ENCODE measurements at places on chromosomes 2 and 18.

DNA sequence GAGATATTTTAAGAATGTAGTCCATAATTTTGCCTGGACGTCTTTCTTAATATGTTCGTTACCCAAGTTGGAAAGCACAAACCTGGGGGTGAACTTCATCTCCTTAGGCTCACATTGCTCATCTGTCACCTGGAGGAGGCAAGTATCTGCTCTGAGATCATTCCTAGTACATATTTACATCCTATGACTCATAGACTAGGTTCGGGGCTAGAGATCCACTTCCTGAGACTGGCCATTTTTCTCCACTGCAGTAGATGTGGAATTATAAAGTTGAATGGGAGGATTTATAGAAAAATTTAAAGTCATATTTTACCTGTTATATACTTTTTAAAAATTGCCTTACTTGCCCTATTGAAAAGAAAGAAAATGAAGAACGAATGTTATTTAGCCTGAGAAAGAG is 77.5 kb upstream of the PROKR1 start:
- no peak for DNase-seq

- no peak for DNase-seq
These were observed 56.9 kb upstream of the SEMA4C start for GRCh38 chr2:96926791-96927190.

DNA sequence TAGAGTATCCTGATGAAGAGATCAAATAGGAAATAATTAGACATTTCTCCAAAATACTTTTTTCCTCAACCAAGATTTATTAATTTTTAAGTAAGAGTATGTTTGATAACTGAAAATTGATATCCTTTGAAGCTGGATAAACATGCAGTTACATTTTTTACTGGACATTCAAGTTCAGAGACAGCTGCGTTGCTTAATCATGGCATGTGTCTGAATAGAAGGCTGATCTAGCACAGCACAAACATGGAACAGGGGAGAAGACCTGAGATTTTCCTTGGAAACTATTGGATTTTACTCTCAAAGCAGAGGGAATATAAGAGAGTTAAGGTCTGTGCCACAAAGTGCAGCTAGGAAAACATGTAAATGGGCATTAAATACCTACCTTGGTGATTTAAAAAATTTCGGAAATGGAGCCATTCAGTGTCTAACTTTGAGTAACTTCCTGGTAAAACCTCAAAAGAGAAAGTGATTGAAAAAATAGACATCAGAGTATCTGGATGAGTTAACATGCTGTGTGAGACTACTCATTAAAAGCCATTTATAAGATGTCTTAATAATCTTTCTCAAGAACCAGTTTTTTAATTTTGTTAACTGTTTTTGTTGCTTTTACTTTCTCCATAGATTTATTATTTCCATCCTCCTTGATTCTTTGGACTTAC is 31.8 kb downstream of the CRIM1 start:
- DNase-seq: no peak

GRCh38 chr18:77001979-77002378 is 130.6 kb downstream of the MBP start:
- DNase-seq: no peak

DNA sequence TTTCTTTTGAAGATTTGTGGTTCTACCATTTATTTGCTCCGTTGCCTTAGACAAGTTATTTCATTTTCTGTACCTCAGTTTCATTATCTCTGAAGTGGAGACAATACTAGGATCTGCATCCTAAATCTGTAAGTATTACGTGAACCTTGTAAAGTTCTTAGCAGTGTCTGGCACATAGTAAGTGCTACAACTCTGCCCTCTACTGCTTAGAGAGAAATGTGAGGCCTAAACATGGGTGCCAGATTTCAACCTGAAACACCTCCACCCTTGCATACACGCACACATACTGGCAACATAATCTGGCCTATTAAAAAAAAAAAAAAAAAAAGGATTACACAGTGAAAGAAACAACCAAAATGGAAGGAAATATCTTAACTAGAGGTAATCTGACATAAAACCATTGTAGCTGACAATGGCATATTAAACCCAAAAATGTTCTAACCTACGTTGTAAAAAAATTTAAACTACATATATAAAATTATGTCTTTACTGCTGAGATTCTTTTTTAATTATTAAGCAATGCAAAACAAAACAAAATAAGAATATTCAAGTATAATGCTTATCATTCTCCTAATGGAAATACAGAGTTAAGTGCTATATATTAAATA is 132.6 kb downstream of the MAP2 start:
- no peak for DNase-seq

GRCh38 chr18:9710037-9710436 is 1.9 kb downstream of the RAB31 start:
- DNase-seq: no peak

DNA sequence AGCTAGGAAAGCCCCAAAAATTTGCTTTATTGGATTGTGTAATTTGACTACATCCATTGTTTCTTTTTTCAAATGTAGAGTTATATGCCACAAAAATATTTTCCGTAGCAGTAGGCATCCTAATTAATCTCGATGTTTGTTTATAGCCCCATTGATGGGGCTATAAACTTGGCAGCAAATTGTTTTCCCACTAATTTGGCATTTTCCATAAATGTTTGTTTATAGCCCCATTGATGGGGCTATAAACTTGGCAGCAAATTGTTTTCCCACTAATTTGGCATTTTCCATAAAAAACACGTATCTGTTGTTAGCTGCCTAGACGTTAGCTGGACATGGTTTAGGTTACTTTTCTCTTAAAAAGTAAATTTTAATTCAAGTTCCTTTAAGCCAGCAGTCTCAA is 23.8 kb downstream of the MSH2 start:
- DNase-seq: no peak

DNA sequence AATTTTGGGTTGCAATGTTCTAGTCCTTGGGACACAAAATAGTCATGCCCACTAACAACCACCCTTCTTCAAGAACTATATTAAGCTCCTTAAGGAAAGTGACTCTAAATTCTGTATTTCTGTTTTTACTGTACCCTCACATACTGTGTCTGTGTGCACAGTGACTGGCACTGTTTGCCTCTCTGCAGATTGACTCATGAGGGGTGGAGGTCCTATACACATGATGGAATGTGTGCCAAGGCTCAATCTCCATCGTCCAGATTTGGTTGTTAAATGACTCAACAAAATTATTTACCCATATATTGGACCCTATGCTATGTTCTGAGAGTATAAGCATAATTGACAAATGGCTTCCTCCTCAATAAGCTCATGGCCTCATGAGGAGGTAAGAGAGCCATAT is 126.6 kb upstream of the CWC22 start:
- DNase-seq: no peak

- no peak for DNase-seq
These were observed 299.3 kb downstream of the CCDC85A start for GRCh38 chr2:56483081-56483480.

- no peak for DNase-seq
These were observed 316.5 kb downstream of the SOX11 start for GRCh38 chr2:6008726-6009125.

GRCh38 chr2:41847744-41848441 is 199.9 kb upstream of the PKDCC start:
- DNase-seq: no peak

DNA sequence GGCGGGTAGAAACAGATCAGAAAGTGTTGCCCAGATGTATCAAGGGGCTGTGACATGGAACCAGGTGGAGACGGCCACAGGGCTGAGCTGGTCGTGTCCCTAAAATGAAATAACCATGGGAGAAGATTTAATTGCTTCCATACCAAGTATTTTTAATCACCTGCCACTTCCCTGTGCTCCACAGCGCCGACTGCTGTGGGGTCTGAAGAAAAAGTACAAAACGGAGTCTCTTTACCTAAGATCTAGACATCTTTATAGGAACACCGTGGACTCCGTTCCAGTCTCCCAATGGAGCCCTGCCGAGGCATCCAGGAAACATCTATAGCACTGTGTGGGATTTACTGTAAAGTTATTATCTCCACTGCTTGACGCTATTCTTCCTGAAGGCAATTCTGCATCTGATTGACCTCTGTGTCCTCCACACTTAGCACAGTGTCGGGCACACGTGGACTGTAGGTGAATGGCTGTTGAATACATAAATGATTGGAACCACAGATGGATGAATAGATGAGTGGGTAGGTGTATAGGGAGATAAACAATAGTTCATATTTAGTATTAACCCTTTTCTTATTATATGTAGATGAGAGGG is 21.6 kb upstream of the GYPC start:
- DNase-seq: no peak

DNA sequence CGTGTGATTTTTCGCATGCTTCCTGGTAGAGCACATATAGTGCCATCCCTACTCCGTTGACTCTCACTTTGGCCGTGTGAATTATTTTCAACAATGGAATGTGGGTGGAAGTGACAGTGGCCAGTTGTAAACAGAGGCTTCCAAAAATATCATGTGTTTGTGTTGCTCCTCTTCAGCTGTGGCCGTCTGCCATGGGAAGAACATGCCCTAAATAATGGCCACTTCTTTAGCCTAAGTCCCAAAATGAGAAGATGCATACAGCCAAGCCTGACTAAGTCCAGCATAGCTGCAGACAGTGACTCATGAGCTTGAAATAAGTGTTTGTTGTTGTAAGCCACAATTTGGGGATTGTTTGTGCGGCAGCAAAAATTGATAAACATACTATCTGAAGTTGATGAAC is 8.9 kb upstream of the GALNT1 start:
- peak; percentile 42 for DNase-seq

- no peak for DNase-seq
These were observed 59.7 kb downstream of the WDSUB1 start for GRCh38 chr2:159226608-159227385.

GRCh38 chr18:73511771-73512503 is 635.7 kb downstream of the FBXO15 start:
- no peak for DNase-seq

DNA sequence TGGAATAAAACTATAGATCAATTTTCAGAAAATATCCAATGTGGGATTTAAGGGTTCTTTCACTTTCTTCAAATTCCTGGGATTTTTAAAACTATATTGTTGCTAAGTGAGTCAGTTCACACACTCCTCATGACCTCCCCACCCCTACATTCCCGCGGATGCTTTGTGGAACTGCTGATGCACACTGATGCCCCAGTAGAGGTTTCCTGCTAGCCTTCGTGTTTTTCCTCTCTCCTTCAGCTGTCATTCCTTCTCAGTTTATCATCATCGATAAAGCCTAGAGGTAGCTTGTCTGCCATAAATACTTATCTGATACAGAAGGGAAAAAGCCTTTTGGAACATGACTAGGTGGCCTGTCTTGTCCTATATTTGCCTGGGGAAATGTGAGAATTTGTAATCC is 67.4 kb upstream of the GALNT5 start:
- no peak for DNase-seq

DNA sequence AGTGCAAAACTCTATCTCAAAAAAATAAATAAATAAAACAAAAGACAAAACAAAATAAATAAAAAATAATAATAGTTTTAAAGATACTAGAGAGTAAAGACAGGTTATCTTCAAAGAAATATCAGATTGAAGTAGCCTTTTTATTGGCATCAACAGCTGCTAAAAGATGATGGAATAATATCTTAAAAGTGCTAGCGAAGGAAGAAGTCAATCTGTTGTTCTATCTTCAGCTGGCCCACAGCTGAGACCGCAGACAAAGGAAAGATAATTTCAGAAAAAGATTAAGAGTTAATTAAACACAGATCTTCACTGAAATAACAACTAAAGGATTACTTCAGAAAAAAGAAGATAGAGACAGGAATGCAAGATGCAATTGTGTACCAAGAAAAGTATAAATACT is 130.2 kb upstream of the PKDCC start:
- DNase-seq: no peak

- DNase-seq: peak; percentile 7
These were observed 135.4 kb downstream of the NBAS start for GRCh38 chr2:15425712-15426111.

GRCh38 chr18:79118797-79119196 is 49.6 kb downstream of the ATP9B start:
- no peak for DNase-seq

- DNase-seq: no peak
These were observed 387.2 kb downstream of the SOX11 start for GRCh38 chr2:6079405-6079804.

GRCh38 chr2:201942531-201942930 is 91.1 kb upstream of the FZD7 start:
- no peak for DNase-seq

DNA sequence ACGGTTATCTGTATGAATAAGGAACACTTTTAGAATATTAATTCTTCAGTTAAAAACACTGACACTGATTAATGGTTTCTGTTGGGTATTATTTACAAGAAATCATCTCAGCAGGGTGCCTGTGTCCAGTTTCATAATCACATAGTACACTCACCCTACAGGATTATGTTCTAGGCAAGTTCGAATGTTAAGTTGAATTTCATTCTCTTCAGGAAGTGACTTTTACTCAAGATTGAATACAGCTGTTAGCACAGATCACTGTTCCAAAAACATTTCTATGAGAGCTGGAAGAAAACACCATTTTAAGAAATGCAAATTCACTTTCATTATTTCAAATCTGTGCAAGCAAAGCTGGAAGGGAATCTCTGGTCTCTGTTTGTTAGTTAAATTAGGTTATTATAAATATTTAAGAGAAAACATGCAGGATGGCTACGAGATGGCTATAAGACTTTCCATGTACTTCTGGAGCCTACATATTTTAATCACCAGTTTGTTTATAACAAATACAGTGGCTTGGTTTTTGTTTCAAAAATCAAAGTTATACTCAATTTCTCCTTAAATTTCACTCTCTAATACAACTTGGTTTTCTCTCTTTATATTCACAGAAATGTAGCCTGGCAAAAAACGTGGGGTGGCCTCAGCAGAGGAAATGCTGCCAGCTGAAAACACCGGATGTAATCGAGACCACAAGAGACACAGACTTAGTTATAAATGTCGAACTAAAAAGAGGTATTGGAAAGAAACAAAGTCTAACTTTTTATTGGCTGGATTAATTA is 65.8 kb downstream of the RBMS1 start:
- no peak for DNase-seq

- no peak for DNase-seq
These were observed 118.9 kb upstream of the STON1 start for GRCh38 chr2:48411046-48411445.

- DNase-seq: no peak
These were observed 64.4 kb downstream of the PLEKHM3 start for GRCh38 chr2:207960911-207961310.

Data from putamen (tissue), 1 donor.